ENCODE measurements at places on chromosomes 6 and 20.

GRCh38 chr6:36742146-36742545 is 44.5 kb downstream of the RAB44 start:
- no peak for DNase-seq

DNA sequence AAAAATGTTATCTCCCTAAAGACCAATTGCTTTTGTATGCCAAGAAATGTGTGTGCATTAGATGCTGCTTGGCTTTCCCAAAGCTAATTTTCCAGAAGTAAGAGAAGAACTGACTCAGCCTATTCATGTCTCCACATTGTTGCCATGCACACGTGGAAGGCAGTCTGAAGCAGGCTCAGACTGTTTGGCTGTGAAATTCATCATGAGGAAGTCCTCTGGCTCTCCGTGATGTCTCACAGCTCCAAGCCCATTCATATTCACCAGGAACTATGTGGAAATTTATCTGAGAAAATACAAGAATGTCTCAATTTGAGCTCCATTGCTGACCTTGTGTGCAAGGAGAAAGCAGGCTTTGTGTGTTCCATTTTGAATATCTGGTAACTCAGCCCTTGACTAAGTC is 1022.2 kb upstream of the GJE1 start:
- DNase-seq, result no peak

- DNase-seq, result no peak
Observed at GRCh38 chr6:93848031-93848742, 428.8 kb upstream of the EPHA7 start.

DNA sequence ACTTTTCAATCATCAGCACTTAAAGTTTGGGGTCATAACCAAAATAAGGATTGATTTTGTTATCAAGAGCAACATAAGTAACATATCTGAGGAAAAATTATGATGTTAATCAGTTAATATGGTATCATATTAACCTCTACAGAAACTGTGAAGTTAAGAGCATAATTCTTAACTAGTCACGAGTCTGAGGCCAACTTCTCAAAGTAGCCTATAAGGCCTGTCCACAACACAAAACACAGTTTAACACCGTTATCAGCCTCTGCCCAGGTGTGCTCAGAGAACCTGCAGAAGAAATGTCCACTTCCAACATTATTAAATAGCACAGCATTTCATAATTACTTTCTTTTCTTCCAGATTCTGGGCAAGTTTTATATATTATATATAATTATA is 1.1 kb downstream of the STX7 start:
- DNase-seq, result no peak

DNA sequence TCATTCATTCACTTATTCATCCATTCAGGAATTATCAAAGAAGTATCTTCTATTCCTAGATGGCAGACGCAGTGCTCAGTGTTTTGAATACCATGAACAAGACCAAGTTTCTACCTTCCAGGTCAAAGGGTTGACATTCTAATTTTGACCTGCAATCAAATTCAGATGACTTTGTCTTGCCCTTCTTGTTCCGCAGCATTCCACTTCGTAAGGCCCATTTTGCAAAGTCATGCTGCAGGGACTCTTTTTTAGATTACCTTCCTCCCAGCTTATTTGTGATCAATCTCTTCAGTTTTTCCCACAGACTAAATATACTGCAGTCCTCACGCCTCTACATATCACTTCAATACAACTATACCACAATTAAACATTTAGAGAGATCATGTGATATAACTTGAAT is 7.1 kb upstream of the TAAR1 start:
- no peak for DNase-seq

- no peak for DNase-seq
Observed at GRCh38 chr6:9458424-9458823, 956.5 kb downstream of the TFAP2A start.

DNA sequence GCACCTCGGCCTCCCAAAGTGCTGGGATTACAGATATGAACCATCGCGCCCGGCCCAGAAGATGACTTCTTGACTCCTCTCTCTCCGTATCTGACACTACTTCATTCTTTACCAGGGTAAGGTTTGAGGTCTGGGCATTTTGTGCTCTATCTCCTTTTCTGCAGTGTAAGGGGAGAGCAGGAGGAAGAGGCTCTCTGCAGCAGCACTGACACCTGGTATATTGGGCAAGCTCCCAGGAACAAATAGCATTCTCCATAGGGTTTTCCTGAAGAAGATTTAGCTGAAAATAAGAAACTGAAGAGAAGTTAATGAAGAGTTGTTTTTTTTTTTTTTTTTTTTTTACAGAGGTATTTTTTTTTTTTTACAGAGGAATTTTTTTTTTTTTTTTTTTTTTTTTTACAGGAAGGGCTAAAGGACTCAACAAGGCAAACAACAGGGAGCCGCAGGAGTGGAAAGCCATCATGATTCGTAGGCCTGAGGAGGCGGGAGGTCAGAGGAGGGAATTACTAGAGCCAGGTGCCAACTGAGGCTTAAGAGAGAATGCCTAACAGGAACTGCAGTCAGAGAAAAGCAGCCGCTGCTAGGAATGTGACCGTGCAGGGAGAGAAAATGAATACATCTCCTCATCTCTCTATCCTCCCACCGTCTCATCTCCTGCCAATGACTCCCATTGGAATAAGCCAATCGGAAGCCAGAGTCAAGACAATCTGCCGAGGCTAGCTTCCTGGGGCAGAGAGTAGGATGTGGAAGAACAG is 34.7 kb upstream of the ADGRF4 start:
- DNase-seq, result no peak

GRCh38 chr6:71410164-71410566 is 121.6 kb downstream of the OGFRL1 start:
- DNase-seq, result no peak

DNA sequence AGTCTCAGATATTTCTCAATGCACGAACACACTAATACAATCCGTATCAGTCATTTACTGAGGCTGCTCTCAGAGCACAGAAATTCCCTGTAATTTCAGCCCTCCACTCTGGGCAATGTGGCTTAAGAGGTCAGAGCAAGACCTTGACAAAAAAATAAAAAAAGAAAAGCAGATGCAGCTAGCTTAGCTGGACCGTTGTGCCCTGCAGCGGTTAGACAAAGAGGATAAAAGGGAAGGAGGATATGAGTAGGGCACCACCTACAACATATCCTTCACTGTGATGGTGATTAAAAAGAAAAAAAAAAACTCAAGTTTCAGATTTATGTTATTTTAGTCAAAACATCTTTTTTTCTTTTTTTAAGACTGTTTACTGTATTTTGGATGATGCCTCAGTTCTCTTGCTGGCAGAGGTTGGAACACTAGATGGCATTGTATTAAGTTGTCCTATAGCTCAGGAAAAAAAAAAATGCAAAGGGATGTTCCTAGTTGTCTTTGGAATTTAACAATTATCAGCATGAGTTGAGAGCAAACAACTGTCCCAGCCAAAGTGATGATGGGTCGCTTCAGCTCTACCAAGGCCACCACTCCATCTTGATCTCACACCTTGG is 59.9 kb downstream of the ANKEF1 start:
- DNase-seq, result no peak

DNA sequence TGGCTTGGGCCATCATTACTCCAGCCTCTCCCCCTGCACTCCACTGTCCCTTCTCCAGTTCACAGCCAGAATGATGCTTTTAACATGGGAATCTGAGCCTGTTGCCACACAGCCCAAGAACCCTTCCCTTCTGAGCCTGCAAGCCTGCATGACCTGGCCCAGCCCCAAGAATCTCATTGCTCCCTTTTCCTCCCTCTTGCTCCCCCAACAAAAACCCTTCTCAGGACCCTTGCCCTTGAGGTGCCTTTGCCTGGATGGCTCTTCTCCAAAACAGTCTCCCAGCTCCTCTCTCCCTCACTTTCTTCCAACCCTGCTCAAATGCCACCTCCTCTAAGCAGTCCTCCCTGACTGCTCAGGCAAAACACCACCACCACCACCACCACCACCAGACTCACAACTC is 157.2 kb downstream of the ANKRD60 start:
- DNase-seq, result no peak

DNA sequence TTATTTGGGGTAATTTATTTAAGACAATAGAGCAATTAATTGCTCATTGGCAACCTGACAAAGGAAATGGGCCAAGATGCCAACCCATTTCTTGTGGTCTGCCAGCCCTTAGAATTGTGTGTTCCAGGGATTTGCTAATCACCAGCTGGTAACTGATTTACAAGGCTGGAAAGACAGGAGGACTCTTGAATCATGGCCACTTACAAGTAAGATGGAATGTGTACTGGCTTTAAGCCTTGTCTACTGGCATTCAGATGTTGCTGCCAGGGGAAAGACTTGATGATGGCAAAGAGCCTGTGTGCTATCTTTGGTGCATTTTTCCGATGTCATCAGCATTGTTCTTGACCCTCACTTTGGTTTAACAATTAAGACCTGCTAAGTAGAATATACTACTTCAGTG is 91.0 kb downstream of the BCKDHB start:
- DNase-seq, result no peak

DNA sequence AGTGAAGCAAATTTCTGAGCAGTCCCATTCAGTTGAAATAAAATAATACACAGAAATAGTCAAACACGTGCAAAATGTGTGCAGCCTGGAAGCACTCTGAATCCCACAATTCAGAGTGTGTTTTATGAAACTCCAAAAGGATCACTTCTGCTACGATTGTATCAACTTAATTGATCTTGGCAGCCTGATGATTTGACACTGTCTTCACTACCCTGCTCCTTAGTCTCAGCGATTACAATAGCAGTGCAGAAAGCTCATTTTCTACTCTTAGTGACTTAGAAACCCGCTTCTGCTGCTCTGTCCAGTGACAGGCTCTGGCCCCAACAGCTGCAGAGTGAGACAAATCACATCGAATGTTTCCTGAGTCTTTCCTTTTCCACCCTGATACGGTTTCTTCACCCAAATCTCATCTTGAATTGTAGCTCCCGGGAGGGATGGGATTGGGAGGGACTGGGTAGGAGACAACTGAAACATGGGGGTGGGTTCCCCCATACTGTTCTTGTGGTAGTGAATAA is 16.2 kb upstream of the EMILIN3 start:
- DNase-seq, result no peak

DNA sequence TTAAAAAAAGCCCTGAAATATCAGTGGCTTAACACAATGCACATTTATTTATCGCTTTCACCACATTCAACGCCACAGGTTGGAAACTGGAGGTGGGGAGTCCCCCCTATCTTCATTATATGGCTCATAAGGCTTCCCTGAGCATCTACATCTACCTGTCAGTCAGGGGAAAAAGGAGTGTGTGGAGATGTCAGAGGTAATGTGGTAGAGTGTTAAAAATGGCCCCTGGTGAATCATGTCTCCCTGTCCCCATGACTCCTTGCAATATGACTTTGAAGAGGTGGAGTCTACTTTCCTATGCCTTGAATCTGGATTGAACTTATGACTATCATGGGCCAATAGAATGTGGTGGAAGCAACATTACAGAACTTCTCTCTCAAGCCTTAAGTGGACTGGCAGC is 65.5 kb upstream of the BTBD3 start:
- no peak for DNase-seq

GRCh38 chr20:62320581-62321354 is 18.0 kb downstream of the ADRM1 start:
- DNase-seq, result no peak

DNA sequence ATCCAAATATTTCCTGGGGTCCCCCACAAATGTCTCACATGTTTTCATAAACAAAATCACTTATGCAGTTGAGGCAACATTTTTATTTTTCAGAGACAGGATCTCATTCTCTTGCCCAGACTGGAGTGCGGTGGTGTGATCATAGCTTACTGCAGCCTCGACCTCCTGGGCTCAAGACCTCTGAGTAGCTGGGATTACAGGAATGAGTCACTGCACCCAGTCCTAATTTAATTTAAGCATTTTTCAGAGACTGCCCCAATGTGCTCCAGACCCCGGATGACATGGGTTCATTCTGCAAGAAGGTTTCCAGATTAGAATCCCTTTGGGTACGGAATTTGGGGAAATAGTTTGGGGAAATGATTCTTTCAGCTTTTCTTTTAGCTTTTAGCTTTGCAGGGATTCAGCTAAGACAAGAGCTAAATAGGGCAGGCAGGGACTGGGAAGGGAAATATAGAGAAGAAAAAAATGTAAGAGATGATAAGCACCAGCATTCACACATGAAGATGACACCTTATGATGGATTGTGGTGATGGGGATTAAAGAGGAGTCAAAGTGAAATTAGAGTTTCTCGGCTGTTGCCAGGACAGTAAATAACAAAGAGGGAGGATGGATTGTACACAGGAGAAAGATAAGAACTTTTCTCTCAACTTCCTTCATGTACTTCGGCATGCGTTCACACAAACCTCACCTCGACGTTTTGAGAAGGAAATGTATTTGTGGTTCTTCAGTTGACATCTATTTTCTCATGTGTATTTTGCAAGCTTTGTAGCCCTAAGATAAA is 169.4 kb upstream of the TAB2 start:
- peak; percentile 20 for DNase-seq

DNA sequence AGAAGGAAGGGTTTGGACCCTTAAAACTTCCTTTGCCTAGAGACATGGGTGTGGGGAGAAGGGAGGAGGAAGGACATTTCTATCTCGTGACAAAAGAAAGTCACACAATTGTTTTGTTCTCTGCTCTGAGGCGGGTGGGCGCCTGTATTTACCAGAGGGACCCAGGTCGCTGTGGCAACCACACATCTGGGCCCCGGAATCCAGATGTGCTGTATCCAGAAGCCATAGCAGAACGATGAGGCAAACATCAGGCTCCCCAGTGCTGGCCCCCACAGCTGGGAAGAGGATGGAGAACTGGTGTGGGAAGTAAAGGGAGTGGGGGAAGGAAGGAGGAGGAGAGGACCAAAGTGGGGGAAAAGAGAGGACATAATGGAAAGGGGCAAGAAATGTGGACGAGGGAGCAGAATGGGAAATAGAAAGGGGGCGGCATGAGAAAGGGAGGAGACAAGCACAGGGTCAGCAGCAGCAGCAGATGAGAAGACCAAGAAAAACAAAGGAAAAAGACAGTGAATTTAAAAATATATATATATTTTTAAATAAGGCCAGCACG is 3.4 kb upstream of the TNXB start:
- DNase-seq, result no peak

- DNase-seq, result no peak
Observed at GRCh38 chr6:97702248-97702647, 419.2 kb upstream of the MMS22L start.

GRCh38 chr20:58513580-58514285 is 1.5 kb downstream of the APCDD1L start:
- no peak for DNase-seq

GRCh38 chr6:139586273-139586672 is 211.8 kb upstream of the CITED2 start:
- DNase-seq, result no peak

DNA sequence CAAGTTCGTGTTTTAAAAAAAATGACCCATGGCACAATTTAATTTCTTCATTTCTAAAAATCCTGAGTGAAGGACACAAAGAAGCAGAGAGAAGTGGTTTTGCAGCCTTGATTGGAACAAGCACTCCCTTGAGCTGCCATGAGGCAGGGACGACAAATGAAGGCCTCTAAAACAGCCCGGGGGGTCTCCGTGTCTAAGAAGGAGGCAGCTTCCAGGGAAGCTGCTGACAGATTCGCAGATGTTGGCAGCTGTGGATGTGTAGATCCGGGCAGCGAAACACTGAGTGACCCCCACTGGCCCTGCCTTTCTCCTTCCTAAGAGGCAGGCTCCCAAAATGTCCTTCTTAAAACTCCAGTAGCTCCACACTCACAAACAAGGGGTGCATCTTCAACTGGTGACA is 9.6 kb upstream of the LBP start:
- no peak for DNase-seq
